ENCODE measurements at places on chromosomes 11 and 22.

- peak; percentile 9 for DNase-seq
These were observed 116.8 kb upstream of the NNMT start for GRCh38 chr11:114179234-114179941.

DNA sequence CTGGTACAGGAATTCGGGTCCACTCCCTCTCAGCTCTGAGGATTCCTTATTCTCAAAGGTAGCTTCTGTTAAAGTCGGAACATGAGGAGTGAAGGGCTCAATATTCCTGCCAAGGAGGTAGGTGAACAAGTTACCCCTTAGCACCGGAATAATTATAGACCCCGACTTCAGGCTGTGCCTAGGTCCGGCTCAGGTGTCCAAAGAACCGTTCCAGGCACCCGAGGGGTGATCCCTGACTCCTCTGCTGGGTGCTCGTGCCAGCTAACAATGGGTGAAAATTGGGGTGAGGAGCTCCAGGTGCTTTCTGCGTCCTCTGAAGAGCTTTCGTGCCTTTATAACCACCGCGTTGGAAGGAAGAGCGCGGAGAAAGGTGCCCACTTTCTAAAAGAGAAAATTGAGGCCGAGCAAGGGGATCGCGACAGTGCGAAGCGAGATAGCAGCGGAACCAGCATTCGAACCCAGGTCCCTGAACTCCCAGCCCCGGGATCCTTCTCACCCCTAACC is 393 bp downstream of the CYB561A3 start:
- DNase-seq, result no peak

- no peak for DNase-seq
These were observed at the start of gene ME3 for GRCh38 chr11:86672007-86672621. ME3 (minus strand) TSS chr11:86672616.

- peak; percentile 14 for DNase-seq
These were observed 767 bp downstream of the SLC43A1 start for GRCh38 chr11:57514538-57515331.

DNA sequence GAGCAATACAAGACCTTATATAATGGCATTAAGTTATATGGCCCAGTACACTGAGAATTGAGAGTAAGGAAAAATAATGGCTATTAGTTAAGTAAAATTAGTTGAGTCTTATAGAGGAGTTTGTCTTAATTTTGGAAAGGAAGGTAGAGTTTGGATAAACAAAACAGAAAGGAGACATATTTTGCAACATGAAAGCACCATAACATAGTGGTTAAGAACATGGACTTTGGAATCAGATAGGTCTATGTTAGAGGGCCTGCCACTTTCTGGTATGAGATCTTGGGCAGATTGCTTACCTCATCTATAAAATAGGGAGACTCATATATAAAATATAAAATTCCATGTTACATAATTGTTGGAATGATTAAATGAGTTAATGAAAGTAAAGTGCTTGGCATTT is 68.9 kb downstream of the CSTPP1 start:
- no peak for DNase-seq

- no peak for DNase-seq
These were observed 587.7 kb downstream of the BRD1 start for GRCh38 chr22:49240016-49240380.

DNA sequence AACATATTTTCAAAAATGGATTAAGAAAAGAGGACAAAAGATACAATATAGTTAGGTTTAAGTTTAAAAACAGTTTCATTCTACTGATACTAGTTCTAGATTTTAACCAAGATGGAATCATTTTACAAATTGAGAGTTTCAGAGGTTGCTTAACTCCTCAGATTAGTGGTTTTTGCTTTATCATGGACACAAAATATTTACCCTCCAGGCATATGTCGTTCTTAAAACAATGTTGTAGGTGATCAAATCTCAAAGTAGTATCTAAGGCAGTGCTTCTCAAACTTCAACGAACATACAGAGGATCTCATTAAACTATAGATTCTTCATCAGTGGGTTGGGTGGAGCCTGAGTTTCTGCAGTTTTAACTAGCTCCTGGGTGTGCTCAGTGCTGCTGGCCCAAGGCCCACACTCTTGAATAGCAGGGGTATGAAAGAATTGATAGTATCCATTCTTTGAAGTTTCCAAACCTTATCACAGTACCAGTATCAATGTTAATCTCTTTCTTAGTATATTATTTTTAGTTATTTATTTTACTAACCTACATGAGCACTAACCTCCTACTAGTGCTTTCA is 48.0 kb downstream of the YAP1 start:
- no peak for DNase-seq

All from hematopoietic multipotent progenitor cell treated with erythropoietin and hydrocortisone succinate and interleukin-3 and kit ligand, for 17 days (in vitro differentiated cells).